ENCODE measurements at places on chromosomes 6 and 20.

GRCh38 chr6:153553627-153554026 lies 422.5 kb upstream of the RGS17 start:
- DNase-seq = no peak

DNA sequence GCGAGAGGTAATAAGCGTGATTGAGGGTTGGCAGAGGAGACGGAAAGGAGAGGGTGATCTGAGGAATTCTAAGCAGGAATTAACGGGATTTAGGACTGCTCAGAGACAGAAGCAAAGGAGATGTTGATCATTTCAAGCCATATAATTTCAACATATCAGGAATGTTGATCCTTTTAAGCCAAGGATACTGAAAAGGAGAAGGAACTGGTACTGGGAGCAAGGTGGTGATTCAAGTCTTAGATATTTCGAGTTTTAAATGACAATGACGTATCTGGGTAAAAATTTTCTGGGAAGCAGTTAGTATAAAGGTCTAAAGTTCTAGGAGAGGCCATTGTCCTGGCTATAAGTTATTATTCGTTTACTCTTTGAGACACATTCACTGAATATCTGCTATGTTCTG lies 91.3 kb upstream of the OGFRL1 start:
- no peak for DNase-seq

- no peak for DNase-seq
Observed at GRCh38 chr6:17798477-17799154, 91.9 kb upstream of the NUP153 start.

DNA sequence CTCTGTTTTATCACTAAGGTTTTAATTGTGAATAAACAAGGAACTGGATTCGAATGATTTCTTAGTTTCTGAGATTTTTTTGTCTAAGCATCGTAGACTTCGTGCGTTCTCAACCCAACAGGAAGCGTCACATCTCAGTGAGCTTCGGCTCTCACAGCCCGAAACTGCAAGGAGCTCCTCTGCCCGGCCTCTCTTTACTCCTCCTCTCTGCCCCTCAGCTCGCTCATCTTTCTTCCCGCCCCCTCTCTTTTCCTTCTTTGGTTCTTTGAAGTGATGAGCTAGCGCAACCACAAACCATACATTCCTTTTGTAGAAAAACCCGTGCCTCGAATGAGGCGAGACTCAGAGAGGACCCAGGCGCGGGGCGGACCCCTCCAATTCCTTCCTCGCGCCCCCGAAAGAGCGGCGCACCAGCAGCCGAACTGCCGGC lies 480 bp upstream of the NT5E start:
- peak; percentile 61 for DNase-seq

- no peak for DNase-seq
Observed at GRCh38 chr6:52103623-52104022, 16.2 kb upstream of the PKHD1 start.

- no peak for DNase-seq
Observed at GRCh38 chr6:113979937-113980336, 9.0 kb upstream of the HDAC2 start.

DNA sequence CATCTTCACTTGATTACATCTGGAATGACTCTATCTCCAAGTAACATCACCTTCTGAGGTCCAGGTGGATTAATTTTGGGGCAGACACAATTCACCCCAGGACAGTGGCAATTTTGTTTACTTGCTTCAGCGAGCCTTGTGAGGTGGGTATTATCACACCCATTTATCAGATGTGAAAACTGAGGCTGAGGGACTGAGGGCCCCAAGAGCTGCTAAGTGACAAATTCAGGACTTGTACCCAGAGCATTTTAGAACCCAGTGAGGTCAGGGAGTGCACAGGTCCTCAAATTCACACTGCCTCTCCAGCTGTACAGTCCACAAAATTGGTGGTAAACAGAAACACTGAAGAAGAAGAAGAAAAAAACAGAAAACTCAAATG lies 125.2 kb upstream of the PMEPA1 start:
- no peak for DNase-seq

GRCh38 chr6:5398530-5398929 lies 137.2 kb downstream of the FARS2 start:
- peak; percentile 40 for DNase-seq

DNA sequence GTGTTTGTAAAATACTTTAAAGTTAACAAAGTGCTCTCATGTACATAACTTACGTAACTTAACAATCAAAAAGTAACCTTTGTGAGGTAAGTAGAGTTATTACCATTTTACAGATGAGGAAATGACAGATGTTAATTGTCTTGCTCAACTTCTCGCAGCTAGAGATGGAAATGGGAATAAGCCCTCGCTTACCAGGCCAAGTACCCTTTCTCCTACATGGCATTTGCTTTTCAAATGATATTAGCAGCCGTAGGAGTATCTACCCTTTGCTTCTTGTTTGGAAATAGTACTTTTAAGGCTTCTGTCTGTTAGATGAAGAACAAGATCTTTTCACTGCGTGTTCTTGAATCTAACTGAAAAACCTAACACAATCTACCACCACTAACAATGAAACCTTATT lies 15.5 kb downstream of the STX11 start:
- DNase-seq = no peak

DNA sequence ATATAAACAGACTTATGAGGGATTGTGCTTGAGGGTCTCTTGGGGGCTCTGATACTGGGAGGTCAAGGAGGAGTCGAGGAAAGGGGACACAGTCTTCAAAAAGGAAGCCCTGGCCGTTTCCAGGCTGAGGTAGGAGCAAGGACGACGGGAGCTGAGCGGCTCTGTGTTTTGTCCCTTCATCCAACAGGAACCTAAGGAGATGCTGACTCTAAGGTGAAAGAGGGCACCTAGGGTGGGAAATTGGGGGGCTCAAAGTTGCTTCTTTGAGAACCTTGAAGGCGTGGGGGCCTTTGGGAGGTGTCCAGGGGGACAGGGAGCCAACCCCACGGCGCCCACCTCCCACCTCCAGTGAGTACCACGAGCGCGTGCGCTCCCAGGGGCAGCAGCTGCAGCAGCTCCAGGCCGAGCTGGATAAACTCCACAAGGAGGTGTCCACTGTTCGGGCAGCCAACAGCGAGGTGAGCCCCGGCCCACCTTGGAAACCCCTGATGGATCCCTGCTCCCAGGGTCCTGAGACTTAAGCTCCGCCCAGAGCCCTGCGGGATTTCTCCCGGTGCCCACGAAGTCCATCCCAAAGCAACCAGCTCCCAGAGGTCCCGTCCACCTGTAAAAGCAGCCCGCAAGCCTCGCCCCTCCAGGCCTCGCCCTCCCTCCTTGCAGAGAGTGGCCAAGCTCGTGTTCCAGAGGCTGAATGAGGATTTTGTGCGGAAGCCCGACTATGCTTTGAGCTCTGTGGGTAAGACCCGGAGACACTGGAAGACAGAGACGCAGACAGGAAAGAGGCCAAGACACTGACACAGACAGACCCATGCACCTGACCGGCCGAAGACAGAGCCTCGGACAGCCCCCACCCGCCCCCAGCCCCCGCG lies 2.9 kb downstream of the SPAG4 start:
- peak; percentile 60 for DNase-seq

DNA sequence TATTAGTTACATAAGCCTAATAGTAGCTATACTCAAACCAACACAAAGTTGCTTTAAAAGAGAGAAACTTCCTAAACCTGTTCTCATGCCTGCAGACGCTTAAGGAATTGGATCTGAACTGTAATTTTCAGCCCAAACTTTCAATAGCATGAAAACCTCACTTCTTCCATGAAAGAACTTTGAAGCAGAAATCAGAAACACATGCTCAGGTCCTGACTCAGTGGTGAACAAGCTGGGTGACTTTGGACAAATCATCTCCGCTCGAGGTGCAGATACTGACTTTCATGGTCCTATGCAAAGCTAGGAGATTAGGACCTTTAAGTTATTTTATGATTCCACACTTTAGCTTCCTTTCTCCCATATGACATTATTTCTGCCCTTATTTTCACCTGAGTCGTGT lies 36.5 kb downstream of the NOX3 start:
- DNase-seq = no peak

DNA sequence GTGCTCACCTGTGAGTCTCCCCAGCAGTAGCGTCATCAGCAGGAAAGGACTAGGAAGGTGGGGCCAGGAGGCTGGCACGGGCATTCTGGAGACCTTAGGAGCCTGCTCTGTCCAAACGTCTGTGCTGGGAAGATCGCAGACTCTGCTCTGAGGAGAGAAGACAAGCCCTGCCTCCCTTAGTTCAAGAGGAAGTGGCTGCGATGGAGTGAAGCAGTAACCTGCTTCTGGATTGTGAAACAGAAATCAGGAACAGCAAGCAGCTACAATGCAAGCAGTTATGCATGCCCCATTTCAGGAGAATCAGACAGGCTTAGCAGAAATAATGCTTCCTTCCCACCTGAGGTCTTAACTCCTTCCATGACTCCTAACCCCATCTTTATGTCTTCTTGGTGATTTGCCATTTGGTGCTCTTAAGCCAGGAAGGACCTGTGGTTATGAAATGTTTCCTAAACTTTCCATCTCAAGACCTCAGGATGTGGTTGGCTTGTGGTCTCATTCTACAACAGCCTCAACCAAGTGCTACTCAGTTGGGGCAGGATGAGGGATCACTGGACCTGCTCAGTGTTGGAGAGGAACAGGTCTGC lies at the start of gene SIRPB1:
Gene SIRPB1, minus strand, starts transcription at position 149 of the 584 bp plus-strand sequence. Its CDS starts 65 bp downstream, at position 84.
- DNase-seq = no peak

GRCh38 chr6:39008737-39009136 lies 39.8 kb upstream of the GLP1R start:
- no peak for DNase-seq

DNA sequence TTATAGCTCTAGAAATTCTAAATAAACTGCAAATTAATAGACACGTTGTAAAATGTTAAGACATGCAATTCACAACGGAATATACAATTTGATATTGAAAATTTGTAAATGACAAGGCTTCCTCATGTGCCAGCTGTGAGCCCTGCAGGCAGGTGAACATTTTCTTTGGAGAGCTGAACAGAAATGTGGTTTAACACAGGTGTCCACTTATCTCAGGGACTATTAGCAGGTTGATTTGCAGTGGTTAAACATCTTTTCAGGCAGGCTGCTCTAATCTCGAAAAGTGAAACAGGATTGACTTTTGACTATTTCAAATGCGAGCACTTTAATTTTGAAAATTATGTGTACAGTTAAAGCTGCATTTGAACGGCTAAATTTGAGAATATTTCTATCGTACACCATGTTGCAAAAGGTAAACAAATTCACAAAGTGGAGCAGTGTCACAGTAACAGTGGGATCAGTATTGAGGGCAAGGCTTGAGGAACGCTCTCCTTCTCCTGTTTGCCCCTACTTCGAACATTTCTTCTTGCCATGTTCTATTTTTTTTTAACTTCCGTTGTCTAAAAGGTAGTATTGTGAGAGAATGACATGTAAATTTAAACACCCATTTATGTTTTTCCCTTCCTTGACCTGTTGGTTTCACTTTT lies 210.8 kb downstream of the CDKAL1 start:
- no peak for DNase-seq

GRCh38 chr6:7232351-7232750 lies 80.6 kb downstream of the SSR1 start:
- no peak for DNase-seq

- no peak for DNase-seq
Observed at GRCh38 chr6:31126396-31127175, 6.3 kb upstream of the CDSN start.

DNA sequence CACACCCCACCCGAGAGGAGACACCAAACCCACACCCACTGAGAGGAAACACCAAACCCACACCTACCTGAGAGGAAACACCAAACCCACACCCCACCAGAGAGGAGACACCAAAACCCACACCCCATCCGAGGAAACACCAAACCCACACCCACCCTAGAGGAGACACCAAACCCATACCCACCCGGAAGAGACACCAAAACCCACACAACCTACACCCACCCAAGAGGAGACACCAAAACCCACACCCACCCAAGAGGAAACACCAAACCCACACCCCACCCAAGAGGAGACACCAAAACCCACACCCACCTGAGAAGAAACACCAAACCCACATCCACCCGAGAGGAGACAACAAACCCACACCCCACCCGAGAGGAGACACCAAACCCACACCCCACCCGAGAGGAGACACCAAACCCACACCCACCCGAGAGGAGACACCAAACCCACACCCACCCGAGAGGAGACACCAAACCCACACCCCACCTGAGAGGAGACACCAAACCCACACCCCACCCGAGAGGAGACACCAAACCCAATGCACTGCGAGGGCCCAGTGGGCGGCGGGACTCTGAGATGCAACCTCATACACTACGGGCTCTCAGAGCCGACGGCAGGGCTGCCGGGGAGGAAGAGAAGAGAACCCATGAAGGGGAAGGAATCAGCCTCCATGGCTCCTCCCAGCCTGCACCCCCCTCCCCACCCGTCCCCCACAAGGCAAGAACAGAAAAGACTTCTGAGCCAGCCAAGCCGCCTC lies 83.3 kb downstream of the TAF4 start:
- no peak for DNase-seq

DNA sequence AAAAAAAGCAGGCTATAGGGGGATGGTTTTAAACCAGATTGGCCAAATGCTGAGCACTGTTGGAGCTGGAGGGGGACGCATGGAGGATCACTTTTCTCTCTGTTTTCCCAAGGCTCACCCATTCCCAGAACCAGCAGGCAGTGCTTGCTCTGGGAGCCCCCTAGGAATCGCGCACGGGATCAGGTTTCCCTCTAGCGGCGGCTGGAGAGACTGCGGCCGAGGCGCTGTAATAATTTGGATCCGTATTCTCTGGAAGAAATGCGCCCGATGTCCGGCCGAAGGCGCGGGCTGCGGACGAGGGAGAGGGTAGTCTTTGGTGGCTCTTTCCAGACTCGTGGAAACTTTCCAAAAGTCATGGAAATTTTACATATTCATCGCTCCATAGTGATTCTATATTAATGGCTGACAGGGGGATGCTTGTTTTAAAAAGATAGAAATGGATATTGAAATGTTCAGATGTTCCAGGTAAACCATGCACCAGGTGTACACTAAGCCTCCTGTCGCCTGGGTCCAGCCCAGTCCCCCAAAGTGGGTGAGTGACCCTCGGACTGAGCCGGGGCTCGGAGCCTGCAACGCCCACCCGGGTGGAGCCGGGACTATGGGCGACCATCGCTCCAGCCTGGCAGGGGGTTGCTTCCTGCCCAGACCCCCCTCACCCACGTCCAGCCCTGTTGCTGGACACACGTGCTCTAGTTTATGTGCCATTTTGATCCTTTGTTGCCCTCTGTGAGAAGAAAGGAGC lies 78.7 kb upstream of the PHACTR3 start:
- peak; percentile 78 for DNase-seq

DNA sequence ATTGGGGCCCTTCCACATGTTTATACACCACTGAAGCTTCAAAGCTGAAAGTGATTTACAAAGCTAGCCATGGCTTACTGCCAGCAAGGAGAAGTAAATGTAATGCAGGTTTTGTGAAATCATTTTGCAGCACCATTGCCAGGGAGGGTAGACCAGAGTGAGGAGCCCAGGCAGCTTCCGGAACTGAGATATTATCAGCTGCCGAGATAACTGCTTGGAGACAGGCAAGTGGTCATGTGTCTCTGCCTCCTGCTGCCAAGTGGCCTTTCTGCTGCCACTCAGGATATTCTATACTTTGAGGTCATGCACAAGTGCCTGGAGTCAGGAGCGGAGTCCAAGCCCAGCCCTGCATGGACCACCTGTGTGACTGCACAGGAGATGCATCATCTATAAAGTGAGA lies 160.2 kb downstream of the SYNDIG1 start:
- no peak for DNase-seq

- DNase-seq = no peak
Observed at GRCh38 chr6:118101220-118101619, 194.2 kb downstream of the SLC35F1 start.
